ENCODE measurements at places on chromosomes 5 and 9.

GRCh38 chr5:98795243-98795642 is 21.8 kb downstream of the RGMB start:
- no peak for DNase-seq

DNA sequence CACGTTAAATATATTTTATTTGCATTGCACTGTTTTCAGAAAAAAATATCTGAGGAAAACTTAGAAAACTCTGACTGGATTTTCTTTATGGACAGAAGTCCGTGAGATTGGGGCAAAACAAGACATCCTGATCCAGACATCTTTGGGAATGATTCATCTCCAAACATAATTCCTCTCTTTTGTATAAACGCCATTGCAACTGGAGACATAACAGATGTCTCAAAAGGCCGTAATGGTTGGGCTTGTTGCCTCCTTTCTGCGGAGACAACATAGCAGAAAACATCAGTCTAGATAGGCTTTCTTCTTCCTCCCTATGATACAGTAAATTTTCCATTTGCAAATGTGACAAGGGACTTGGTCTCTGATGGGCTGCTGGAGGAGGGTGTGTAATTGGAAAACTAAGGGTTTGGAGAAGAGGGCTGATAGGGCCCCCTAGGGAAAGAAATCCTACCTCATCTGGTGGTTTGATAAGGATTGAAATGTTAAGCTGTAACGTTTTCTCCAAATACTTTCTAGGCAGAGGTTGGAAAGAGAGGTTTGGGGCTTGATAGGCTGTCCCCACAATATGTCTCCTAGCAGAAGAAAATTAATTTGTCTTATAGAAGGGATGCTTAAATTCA is 631.5 kb upstream of the ST8SIA4 start:
- no peak for DNase-seq

DNA sequence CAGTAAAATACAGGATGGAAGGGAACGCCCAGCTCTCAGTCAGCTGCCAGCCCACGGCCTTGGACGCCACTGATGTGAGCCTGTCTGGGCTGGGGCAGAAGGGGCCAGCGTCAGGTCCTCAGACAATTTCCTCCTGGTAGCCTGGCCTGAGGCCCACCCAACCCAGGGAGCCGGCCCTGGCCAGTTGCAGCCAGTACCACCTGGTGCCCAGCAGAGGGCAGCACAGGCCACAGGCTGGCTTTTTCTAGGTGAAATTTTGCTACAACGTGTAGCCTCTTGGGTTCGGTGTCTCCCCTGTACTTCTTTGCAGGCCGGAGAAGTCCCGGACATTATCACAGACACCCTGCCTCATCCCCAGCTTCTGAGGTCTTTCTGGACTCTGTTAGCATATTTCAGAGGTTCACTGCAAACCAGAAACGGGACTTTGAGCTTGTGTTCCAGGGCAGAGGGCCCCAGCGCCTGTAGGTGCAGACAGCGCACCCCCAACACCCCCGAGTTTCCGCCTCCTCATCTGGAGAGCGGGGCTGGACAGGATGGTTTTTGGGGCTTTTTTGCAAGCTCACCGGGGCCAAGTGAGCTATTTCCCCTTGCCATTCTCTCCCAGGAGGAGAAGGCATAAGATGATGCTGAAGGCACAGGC is 45.9 kb upstream of the KCNMB1 start:
- DNase-seq: peak; percentile 37

- DNase-seq: no peak
Measured at GRCh38 chr5:14935341-14935740, 63.8 kb upstream of the ANKH start.

DNA sequence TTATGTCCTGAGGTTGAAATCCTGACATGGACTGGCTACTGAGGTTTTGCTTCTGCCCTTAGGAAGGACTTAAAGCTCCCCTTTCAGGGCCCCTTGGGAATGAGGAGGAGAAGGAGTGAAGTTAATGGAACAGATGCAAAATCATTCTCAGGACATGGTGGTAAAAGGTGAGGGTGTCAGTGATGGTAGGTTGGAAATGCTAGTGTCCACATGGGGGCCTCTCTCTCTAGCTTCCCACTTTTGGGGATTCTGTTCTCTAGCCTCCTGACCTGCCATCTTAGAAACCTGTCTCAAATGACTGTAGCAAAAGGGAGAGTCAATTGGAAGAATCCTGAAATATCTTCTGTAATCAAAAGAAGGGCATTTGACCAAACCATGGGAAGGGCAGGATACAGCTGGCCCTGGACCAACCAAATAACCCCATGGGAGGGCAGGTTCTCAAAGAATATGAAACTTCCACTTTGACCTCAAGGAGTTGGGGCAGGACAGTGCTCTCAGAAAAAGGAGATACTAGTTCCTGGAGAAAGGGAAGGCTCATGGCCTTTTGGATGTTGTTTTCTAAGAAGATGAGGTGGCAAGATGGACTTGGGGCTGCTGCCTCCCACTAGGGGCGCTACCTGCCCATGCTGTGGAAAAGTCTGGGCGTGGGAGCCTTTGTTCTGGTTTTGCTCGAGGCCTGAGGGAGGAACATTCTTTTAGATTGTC is 21.2 kb upstream of the MLANA start:
- DNase-seq: no peak

DNA sequence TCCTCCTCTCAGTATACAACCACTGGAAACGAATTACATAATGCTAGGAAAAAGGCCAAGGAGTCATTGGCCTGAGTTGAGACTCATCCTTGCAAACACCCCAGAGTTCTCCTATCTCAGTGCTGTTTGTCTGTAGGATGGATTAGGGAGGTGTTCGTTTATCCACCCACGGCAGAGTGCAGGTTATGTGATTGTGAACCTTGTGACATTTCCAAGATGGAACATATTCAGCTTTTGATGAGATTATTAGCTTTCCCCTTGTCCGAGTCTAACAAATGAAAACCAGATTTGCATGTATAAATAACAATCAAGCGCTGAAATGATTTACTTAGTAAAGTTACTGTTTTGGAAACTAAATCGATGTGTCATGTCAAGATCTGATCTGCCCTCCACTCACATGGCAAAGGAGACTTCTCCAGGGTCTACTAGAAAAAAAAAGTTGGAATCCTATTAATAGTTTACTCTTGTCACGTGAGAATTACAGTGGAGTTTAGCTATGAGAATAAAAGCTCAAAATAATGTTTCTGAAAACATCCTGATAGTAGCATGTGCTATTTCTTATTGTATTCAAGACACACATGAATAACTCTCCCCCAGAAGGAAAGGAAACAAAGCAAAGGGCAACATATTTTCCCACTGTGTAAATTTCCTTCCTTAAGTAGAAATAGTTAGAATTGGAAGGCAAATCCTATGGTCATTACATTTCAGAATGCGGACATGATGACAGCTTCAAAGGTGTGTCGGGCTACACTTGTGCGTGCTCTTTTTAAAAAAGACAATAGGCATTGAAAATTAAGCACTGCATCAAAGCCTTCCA is 600.4 kb downstream of the EBF1 start:
- no peak for DNase-seq

DNA sequence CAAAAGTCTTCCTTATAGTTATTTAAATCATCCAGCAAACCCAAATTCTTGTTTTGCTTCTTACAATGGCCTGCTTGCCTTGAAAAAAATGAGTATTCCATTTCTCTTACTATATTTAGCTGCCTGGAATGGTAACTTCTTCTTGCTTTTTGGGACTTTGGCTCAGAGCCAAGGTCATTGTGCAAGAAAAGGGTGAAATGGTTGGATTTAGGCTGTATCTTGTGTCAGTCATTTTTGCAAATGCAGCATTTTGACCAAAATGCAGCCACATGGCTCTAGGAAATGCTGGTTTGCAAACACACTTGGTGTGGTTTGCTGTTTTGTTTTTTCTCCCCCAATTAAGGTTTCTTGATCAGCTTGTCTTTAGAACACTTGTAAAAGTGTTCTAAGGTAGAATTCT is 133.3 kb upstream of the ELL2 start:
- DNase-seq: no peak

- no peak for DNase-seq
Measured at GRCh38 chr9:89418882-89419640, 78.9 kb downstream of the SEMA4D start.

GRCh38 chr9:93582115-93582514 is 5.7 kb downstream of the PHF2 start:
- no peak for DNase-seq

DNA sequence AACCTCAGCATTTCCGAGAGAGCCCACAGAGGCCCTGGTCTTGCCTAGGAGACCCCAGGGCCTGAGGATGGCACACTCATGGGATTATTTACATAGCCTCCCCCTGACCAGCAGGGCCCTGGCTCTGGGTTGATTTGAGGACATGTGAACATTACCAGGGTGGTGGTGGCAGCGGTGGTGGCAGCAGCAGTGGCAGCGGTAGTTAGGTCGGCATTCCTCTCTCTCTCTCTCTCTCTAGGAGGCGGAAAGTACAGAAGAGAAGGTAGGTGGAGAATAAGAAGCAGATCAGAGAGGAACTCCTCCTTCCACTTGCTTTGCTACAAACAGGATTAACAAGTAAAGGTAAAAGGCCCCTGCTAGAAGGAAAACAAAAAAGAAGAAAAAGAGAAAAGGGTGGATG is 39.3 kb downstream of the B4GALT1 start:
- no peak for DNase-seq

- no peak for DNase-seq
Measured at GRCh38 chr9:107280543-107280942, 2.5 kb upstream of the RAD23B start.

- peak; percentile 2 for DNase-seq
Measured at GRCh38 chr5:72314571-72315172, 5.4 kb downstream of the MRPS27 start.

GRCh38 chr5:132750471-132751230 is 3.4 kb downstream of the CCNI2 start:
- no peak for DNase-seq

DNA sequence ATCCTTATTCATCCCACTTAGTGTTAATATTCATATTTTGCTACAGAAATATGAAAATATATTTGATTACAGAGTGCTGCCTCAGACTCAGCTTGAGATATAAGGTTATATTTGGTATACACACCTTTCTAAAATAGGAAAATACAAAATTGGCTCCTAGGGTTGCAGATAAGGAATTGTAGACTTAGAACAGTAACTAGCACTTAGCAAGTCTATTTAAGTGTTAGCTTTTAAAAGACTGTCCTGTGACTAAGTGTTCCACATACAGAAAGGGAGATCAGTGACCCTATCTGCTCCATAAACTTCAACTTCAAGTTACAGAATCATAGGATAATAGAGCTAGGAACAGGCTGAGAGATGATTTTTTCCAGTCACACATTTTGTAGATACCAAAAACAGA is 607.0 kb downstream of the ZNF608 start:
- no peak for DNase-seq

DNA sequence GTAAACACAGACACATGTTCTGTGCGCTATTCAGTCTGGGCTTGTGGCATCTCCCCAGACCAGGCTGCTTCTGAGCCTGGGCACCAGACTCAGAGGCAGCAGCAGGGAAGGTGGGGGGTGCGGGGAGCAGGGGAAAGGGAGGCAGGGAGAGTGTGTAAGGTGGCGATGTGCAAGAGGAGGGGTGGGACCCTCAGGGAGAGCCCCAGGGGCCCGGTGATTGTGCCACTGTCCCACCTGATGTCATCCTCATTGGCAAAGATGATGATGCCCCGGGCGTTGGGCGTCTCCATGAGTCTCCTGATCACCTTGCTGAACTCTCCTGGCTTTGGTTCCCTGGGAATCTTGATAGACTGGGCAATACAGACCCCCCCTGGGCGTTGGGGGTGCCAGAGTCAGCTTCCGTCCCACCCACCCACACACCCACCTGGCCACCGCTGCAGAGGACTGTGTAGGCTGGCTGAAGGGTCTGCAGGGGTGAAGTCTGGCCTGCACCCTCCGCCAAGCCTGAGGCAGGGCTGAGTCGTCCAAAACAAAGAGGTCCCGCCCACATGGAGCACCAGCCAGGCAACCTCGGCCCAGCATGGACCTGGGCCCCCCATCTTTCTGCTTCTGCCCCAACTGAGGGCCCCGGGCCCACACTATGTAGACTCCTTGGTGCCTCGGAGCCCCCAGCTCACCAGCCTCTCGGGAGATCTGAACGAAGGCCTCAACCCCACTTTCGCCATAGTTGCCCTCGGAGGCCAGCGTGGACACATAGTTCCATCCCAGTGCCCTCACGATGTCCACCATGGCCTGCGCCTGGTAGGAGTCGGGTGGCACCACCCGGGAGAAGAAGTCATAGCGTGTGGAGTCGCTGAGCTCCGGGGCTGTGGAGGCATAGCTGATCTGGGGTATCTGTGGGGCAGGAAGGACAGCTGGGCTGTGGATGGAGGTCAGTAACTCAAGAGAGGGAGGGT is 3.7 kb downstream of the GRM6 start:
- no peak for DNase-seq

- DNase-seq: no peak
Measured at GRCh38 chr9:84059936-84060335, 79.3 kb downstream of the RMI1 start.

GRCh38 chr5:36367524-36367923 is 65.8 kb upstream of the RANBP3L start:
- DNase-seq: no peak

- DNase-seq: no peak
Measured at GRCh38 chr9:72925126-72925789, 27.6 kb downstream of the ALDH1A1 start.

DNA sequence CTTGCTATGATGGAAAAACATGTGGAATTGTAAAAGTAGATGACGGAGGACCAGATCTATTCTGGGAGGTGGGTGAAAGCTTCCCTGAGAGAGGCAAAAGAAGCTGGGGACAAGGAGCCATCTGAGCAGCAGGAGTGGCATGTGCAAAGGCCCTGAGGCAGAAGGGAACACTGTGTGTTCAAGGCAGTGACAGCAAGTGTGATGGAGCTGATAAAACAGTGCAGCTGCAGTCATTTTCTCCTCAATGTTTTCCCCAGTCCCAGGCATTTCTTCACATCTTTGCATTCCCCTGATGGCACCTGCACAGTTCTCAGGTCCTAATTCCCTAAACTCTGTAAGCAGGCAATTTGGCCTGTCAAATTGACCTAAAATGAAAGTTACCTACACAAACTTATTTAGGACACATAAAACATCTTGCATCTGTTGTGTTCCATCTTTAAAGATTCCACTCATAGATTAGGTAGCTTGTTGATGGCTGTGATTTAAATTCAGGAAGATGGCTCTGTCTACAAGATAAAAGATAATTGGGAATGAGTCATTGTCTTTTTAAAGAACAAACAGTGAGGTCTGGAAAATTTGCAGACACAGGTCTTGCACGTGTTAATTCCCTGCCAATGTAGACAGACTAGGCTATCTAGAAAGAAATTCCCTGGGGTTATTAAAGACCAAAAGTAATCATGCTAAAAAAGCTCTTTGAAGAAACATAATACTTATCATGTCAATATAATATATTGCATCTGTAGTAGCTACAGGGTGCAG is 289.6 kb upstream of the SGCD start:
- no peak for DNase-seq

DNA sequence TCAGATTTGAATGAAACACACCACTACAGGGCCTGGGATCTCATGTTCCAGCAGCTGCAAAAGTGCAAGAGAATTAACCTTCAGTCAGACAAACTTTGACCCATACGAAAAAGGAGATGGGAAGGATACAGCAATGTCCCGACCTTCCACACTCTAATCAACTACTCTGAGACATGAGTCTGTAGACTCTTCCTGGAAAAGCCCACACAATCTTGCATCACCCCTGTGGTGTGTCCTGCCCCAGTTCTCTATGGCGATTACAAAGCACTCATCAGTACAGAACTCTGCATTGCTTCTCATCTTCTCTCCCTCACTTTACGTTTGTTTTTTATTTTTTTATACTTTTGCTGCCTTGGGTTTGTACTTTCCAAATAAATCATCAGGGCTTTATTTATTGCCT is 241.0 kb upstream of the KIF2A start:
- DNase-seq: no peak

All from substantia nigra (tissue), 51 donors.